ENCODE measurements at places on chromosomes 4 and X. TPM values are rescaled to one million over a fixed set of nuclear protein-coding genes. Genes with fewer than 3 reads are reported as not detected.

The GABRB1 gene
- not detected for total RNA-seq

The NPNT gene
- total RNA-seq: 0.22 TPM

The MAGEA8 gene
- total RNA-seq: not detected

- H3K27ac ChIP-seq: no peak overlapping the region
- H3K4me1 ChIP-seq: peaks cover 6% of the 10 kb centered on the region
- no peaks in the 10 kb centered on the region for H3K36me3 ChIP-seq
- no peaks in the 10 kb centered on the region for H3K27me3 ChIP-seq
Measured at GRCh38 chrX:43939187-43939926, 33.8 kb downstream of the NDP start.

GRCh38 chr4:145177906-145178538 lies 2.4 kb downstream of the OTUD4 start:
- no peaks in the 10 kb centered on the region for H3K36me3 ChIP-seq
- no peak for DNase-seq
- H3K4me3 ChIP-seq: peak overlapping the region; percentile 99
